Adipocyte (in vitro differentiated cells): ENCODE measurements at places on chromosomes 3 and 15.

GRCh38 chr3:55122312-55122711, 194.5 kb upstream of the LRTM1 start:
- DNase-seq, result no peak

- DNase-seq, result no peak
Observed at GRCh38 chr3:124415446-124415960, 314.7 kb upstream of the UMPS start.

GRCh38 chr3:139457066-139457465, 19.2 kb downstream of the RBP2 start:
- no peak for DNase-seq

DNA sequence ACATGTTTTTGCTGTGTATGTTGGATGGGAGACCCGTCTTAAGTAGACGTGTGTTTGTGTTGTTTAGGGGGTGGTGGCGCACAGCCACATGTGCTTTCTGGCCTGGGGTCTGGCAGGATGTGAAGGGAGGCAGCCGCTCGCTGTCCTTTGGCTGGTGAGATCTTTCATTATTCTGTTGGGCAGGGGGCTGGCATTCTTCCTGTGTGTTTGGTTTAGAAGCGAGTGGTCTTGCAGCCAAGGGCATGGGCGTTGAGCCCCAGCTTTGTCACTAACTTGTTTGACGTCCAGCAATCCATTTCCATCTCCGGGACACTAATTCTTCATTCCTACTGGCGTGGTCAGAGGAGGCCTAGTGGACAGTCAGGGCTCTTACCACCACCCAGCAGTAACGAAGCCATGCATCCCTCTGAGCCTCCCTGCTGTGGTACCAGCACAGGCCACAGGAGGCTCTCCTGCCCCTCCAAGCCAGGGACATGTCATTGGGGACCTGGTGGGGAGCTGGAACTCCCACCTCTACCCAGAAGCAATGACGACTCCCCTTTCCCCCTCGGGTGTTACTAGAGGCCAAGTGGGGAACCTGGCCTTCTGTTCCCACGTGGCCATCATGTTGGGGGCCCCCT, 10.7 kb downstream of the THSD4 start:
- no peak for DNase-seq

- DNase-seq, result no peak
Observed at GRCh38 chr3:31472479-31473390, 60.0 kb upstream of the STT3B start.

GRCh38 chr3:14548321-14548729, 8.2 kb upstream of the GRIP2 start:
- DNase-seq, result peak; percentile 82

DNA sequence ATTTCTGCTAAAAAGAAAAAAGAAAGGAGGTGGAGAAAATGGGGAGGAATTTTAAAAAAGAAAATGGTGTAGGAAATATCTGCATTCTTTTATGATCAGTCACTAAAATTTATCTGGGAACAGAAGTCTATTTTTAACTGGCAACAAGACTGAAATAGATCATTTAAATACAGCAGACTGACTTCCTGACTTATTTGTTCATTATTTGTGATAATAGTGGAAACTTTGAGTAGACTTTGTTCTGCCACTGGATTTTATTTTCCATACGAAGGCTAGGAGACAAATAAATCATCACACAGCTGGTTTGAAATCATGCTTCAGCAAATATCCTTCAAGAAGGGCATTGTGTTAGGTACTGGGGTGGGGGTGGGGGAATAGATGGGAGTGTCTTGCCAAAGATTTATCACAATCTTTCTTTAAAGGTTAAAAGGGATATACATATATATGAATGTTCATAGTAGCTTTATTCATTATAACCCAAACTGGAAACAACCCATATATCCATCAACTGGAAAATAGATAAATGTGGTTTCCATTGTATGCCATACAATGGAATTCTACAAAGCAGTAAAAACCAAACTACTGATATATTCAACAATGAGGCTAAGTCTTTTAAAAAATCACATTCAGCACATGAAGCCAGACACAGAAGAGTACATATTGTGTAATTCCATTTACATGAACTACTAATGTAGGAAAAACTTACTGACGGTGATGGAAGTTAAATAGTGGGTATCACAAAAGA, 4.7 kb upstream of the CLASP2 start:
- DNase-seq, result peak; percentile 42

DNA sequence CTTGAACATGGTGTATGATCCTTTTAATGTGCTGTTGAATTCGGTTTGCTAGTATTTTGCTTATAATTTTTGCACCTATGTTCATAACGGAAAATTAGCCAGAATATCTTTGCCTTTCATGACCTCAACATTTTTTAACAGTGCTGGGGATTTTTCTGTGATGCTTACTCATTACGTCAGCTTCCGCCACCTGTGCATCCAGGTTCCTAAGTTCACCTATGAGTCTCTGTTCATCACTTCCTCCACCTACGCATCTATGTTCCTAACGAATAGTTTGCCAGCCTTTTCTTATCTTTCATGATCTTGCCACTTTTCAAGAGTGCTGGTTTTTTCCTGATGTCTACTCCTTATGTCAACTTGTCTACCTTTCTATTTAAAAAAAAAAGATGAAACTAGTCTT, 16.5 kb downstream of the AADACL2 start:
- no peak for DNase-seq

- peak; percentile 91 for DNase-seq
Observed at GRCh38 chr15:29805043-29805707, 17.1 kb downstream of the TJP1 start.

GRCh38 chr15:62419192-62419591, 254.1 kb upstream of the C2CD4B start:
- no peak for DNase-seq
